ENCODE measurements at places on chromosomes 7 and 10. TPM values are rescaled to one million over a fixed set of nuclear protein-coding genes. Genes with fewer than 3 reads are reported as not detected.
A peak's percentile ranks its signal among the peaks of the same experiment; 100 is the strongest.

DNA sequence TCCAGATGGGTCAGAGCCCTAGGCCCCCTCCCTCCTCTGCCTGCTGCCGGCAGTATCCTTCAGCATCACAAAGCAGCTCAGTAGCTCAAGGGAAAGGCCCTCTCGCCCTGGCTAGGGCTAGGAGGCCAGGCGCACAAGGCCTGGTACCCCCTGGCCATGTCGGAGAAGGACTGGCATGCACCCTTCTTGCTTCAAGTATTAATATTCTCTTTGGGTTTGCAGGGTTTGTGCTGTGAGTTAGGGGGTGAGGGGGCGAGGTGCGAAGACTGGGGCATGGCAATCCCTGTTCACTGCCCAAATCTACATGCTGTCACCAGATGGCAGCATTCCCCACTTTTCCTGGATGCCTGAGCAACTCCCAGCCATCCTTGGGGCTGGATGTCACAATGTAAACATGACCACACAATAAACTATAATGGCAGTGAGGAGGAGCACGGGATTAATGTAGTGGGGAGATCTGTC lies 105.2 kb downstream of the NEURL1 start:
- peak; percentile 88 for DNase-seq

GRCh38 chr7:141122736-141123135 lies 48.9 kb downstream of the TMEM178B start:
- DNase-seq, result no peak

GRCh38 chr7:5359344-5359743 lies 64.3 kb downstream of the TNRC18 start:
- no peak for DNase-seq

- DNase-seq, result no peak
These were observed 10.9 kb downstream of the PDZD8 start for GRCh38 chr10:117364110-117364960.

- no peak for DNase-seq
These were observed 40.4 kb upstream of the MGMT start for GRCh38 chr10:129426606-129427005.

DNA sequence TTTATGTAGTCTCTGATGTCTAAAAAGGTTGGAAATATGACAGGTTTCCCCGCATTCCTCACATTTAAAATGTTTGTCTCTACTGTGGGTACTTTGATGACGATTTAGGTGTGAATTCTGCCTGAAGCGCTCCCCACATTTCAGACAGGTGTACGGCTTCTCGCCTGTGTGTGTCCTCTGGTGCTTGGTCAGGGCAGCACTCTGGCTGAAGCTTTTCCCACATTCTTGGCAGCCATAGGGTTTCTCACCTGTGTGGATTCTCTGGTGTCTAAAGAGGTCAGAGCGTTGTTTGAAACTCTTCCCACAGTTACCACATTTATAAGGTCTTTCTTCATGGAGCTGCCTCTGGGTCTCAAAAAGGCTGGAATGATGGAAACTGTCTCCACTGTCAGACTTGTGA lies 6.3 kb downstream of the ZNF394 start:
- DNase-seq, result no peak

DNA sequence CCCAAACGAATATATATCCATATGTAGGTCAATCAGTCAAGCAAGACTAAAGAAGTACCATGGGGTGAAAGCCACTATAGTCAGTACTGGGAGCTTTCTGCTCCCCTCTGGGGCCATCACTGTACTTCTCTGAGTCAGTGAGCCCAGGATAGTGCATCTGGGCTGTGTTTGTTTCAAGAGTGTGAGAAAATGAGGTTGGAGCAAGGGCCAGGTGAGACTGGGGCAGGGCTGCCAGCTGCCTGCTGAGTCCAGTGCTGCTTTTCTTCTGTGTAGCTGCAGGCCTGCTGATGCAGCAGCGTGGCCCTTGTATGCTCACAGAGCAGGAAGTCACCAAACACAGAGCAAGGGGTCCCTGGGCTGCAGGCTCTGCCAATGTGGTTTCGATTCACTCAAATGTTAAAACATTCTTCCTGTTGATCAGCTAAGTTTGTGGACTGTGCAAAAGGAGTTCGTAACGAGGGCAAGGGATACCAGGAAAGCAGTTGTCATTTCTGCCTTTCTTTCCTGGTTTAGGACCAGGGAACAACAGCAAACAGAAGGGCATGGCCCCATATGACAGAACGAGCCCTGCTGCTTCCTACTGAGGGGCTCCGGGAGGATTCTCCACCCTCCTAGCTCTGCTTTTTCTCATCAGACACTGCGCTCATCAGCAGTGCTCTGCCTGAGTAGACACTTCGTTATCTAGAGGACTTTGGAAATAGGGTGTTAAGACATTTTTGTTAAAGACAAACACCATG lies 65.4 kb upstream of the TNS3 start:
- peak; percentile 53 for DNase-seq

- DNase-seq, result no peak
These were observed 33.8 kb downstream of the MKI67 start for GRCh38 chr10:128092454-128092853.

DNA sequence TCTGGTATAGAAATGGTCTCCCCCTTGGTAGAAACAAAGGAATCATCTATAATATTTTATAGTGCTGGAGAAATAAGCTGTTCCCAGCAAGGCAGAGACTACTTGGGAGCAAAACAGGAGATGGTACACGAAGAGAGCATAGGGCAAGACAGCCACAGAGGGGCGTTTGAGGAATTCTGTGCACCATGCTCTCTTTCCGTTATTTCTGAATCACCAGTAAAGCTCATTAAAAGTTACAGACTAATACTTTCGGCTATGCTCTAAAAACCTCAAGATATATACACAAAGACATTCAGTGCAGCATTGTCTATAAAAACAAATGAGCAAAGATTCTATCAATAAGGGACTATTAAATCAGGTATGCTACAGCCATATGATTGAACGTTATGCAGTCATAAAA lies 68.5 kb upstream of the FHIP2A start:
- no peak for DNase-seq

DNA sequence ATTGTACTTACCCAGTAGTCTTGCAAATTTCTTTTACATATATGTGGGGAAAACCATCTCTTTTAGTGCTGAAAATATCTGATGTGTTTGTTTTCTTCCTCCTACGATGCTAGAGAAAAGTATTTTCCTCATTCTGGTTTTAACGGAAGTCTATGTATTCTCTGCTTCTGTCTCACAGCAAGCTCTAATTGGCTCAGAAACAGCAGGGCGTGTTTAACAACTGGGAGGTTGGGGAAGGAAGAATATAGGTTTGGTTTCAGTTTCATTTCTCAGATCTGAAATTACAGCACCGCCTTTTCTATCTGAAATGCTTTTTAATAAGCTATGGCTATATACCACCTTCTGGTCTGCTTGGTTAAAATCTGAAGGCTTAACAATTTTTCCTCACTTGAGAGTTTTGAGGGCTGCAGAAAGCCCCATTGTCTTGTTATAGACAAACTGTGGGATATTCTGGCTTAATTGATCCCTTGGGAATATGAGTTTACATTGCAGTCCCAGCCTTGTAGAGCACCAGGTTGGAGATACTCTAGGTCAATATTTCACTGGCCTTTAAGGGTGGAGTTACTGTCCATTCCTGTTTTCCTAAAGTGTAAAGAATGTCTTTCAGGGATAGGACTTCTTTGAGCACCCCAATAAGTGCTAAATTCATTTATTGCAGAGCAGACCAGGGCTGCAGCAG lies at the start of gene SAMD9:
TSS of gene SAMD9 (minus strand) at position 128 of the 679 bp plus-strand sequence. CDS start 11,882 bp downstream, outside the sequence.
- DNase-seq, result peak; percentile 1

DNA sequence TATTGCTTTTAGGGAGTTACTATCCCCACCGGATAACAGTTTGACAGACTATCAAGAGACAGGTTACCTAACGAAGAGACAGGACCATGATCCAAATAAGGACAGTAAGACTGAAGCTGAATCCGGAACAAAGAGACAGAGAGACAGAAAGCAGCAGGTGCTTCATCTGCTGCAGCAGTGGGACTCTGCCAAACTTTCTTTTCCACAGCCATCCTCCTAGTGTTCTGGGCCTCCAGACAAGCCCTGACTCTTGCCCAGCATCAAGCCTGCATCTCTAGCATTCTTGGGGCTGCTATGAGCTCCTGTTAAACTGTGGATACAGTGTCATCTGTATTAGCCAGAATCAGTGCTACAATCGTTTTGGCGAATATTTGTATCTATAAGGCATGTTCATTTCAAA lies 761.7 kb downstream of the GRID1 start:
- DNase-seq, result no peak

- no peak for DNase-seq
These were observed 85.0 kb downstream of the PLPP4 start for GRCh38 chr10:120541984-120542383.

GRCh38 chr10:30500534-30500933 lies 66.5 kb downstream of the MAP3K8 start:
- no peak for DNase-seq

GRCh38 chr10:29658984-29659965 lies 24.5 kb upstream of the SVIL start:
- DNase-seq, result no peak

DNA sequence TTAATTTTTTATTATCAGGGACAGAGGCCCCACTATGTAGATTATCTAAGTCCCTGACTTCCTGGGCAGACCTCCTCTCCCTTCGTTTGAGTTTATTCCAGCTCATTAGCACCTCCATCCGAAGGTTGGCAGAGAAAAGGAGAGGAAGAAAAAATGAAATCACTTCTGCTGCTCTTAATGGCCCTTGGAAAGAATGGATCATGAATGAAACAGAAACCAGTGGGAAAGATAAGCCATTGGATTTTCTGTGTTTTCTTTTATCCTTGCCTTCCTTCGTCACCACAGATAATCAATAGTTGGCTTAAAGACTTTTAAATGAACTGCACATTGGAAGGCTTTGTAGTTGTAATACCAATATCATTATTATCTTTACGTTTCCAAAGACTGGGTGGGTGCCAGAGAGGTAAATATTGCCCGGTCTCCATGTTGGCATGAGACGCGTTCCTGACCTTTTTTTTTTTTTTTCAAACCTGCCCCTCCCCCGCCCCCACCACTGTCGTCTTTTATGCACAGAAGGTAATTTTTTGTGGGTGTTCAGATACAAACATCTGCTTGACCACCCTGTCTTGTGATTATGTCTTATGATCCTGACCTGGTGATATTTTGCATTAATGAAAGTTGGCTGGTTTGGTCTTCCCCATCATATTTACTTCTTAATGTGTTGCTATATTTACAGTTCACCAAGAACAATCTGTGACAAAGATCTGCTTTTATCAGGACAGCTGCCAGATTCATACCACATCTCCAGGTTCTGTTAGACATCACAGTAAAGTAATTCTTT lies 116.8 kb downstream of the ARID5B start:
- no peak for DNase-seq

- DNase-seq, result no peak
These were observed 64.2 kb downstream of the MYOF start for GRCh38 chr10:93417921-93418320.

DNA sequence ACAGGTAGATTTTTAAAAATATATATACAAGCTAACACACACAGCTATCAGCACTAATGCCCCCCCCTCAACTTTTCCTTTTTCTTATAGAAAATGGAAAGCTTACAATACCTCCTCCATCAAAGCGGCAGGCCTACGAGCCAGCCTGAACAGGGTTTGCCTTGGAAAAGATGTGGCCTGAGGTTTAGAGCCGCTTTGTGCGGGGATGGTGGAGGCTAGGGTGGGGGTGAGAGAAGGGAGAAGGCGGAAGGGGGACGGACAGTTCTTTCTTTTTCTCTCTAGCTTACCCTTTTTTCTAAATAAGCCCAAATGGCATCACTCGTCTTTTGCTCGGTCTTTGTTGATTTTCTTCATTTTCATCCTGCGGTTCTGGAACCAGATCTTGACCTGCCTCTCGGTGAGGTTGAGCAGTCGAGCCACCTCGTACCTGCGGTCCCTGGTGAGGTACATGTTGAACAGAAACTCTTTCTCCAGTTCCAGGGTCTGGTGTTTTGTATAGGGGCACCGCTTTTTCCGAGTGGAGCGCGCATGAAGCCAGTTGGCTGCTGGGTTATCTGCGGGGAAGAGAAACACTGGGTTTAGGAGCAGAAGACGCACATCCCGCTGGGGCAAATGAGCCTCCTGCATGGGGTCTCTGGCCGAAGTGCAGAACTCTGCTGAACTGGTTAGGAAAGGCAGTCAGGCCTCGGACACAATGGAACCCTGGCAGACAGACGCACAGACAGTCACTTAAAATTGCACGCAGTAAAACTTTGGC lies 1.9 kb downstream of the HOXA9 start:
- no peak for DNase-seq

AOC1 gene
- total RNA-seq, result 0.09 TPM
